ENCODE measurements at places on chromosomes 16 and 17. TPM values are rescaled to one million over a fixed set of nuclear protein-coding genes. Genes with fewer than 3 reads are reported as not detected.

The CNGB1 gene
- 20.7 TPM for polyA plus RNA-seq

The GAS2L2 gene
- 1.2 TPM for polyA plus RNA-seq

The CCDC78 gene
- polyA plus RNA-seq, result 8.8 TPM

The NPIPA3 gene
- polyA plus RNA-seq, result 3.3 TPM

The ZG16B gene
- not detected for polyA plus RNA-seq

Data from neural cell (in vitro differentiated cells).